Globus pallidus (tissue), 1 donor: ENCODE measurements at places on chromosomes 13 and 19.
A peak's percentile ranks its signal among the peaks of the same experiment; 100 is the strongest.

GRCh38 chr19:46859637-46860124 lies 1.1 kb upstream of the ARHGAP35 start:
- no peak for DNase-seq

- peak; percentile 31 for DNase-seq
Observed at GRCh38 chr19:19817357-19817756, 4.2 kb downstream of the ZNF506 start.

GRCh38 chr13:31769575-31769974 lies 30.2 kb downstream of the RXFP2 start:
- no peak for DNase-seq

GRCh38 chr19:50909240-50910070 lies 1.7 kb downstream of the KLK4 start:
- DNase-seq: no peak

GRCh38 chr13:84192125-84192524 lies 309.9 kb upstream of the SLITRK1 start:
- DNase-seq: no peak

GRCh38 chr13:66528944-66529576 lies 701.1 kb downstream of the PCDH9 start:
- DNase-seq: no peak

DNA sequence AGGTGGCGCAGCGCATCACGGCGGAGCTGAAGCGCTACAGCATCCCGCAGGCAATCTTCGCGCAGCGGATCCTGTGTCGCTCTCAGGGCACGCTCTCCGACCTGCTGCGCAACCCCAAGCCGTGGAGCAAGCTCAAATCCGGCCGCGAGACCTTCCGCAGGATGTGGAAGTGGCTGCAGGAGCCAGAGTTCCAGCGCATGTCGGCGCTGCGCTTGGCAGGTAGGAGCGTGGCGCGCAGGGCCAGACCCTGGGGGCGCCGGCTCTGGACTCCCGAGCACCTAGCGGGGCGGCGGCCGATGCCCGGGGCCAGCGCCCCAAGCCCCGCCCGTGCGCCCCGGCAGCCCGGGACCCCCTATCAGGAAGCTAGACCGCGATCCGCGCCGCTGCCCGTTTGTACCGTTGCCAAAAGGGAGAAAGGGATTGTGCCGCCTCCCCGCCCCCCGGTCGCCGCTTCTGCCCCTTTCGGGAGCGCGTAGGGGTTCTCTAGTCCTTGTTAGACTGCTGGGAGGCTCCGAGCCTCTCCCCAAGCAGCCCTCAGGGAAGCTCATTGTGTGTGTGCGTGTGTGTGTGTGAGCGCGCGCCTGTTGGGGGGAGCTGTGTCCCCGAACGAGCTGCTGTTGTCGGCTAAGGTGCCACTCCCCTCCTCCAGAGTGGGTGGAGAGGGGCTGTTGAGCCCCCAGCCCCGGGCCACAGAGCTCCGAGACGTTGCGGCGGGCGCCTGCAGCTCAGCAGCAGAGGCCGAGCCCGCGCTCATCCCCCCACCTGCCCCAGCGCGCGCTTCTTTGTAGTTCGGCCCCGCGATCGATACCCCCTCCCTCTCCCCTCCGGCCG lies 1.5 kb downstream of the ONECUT3 start:
- no peak for DNase-seq

DNA sequence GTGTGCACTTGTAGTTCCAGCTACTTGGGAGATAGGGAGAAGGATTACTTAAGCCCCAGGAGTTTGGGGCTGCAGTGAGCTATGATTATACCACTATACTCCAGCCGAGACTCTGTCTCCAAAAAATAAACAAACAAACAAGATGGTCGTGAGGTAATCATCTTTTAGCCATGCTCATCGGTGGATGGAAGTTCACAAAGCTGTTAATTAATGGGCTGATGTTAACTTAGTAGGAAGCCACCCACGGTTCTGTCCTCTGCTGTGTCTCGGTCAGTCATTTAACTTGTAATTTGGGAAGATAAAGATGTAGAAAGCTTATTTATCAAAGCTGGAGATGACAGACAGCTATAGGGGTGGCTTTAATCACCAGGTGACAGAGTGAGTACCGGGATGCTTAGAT lies 64.9 kb downstream of the ARHGEF18 start:
- no peak for DNase-seq

- no peak for DNase-seq
Observed at GRCh38 chr13:76455960-76456359, 430.2 kb downstream of the KCTD12 start.

GRCh38 chr13:32472194-32472621 lies 44.3 kb upstream of the N4BP2L1 start:
- no peak for DNase-seq

DNA sequence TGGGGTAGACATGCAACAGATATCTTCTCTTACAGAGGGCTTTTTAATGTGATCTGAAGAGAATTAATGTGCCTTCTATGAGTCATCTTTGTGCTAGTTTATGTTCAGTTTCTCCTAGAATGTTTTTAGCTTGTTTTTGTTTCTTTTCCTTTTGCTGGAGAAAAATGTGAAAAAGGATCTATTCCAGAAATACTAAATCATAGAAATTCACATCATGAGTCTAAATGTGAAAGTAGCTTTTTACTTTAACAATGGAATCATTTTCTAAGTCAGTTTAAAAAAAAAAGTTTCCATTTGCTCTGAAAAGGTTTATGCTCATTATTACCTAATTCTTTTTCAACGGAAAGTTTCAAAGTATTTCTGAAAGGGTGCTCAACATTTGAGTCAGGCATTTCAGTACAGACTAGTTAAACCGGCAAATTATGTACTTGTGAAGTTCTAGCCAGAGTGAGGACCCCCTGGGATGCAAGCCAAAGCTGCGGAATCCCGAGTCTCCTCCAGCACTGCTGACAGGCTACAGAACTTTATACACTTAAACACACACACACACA lies 72.9 kb downstream of the SPATA13 start:
- no peak for DNase-seq

DNA sequence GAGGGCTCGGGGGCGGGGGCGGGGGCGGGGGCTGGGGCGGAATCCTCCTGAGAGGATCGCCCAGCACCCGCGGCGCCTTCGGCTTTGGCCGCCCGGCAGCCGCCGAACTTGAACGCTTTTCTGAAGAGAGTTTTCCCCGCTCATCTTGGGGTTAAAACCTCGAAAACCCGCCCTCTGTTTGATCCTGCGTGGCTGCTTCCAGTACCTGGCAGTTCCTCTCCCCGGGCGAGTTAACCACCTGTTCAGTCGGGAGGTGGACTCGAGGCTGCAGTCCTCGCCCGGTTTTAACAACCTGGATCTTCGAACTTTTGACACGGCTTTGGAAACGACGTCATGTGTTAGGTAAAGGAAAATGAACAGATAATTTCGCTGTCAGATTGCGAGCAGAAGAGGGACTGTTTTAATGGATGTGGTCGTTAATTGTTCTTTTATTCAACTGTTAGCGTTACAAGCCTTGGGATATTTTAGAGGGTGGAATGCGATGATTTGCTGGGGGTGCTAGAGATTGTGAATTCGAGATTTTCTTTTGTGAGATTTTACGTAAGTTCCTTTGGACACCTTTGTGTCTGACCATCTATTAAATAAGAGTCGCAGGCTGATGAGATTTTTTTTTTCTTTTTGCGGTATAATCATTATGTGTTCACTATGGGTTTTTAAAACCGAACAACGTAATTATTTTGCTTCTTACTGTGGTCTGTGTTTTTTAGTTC lies 1.0 kb downstream of the FNDC3A start:
- DNase-seq: peak; percentile 32
